T-cell (primary cell): ENCODE measurements at places on chromosomes 5 and 9. TPM values are rescaled to one million over a fixed set of nuclear protein-coding genes. Genes with fewer than 3 reads are reported as not detected.

Gene IL5
- total RNA-seq = 1.2 TPM

DNA sequence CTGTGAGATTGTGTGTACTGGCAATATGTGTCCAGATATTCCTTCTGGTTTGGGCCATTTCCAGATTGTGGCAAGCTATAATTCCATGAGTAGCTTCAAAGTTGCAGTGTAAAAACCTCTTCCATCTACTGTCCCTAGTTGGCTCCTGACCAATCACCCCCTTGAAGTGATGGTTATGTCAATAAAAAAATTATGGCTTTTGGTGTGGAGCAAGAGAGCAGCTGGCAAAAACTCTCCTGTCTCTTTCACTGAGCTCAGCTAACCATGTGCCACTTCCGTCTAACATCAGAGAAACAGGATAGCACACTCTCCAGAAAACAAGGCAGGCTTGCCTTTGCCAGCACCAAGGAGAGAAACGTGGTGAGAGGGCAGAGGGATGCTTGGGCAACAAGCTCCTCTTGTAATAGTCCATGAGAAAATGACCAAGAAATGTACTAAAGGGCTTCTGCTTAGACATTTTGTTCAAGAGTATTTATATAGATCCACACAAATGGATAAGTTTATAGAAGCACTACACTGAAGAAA lies 914.4 kb upstream of the SEMA6A start:
- H3K4me1 ChIP-seq = no peaks in the 10 kb centered on the region
- H3K4me3 ChIP-seq = no peak overlapping the region
- H3K27me3 ChIP-seq = no peaks in the 10 kb centered on the region
- no peaks in the 10 kb centered on the region for H3K36me3 ChIP-seq
- H3K27ac ChIP-seq = no peak overlapping the region
- no peak for DNase-seq

DNA sequence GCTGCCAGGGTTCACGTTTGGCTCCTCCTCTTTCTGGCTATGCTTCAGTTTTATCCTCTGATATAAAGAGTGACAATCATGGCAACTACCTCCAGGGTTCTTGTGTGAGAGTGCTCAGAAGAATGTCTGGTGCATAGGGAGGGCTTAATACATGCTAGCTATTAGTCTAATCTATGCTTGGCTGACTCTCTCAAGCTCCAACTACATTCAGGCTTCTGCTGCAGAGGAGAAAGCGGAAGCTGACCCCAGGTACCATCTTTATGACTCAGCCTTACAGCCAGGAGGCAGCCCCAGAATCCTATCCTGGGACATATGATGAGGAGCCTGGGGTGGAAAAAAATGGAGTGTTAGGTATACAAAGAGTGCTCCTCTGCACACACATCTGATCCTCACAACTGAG lies 32.1 kb upstream of the RASGRF2 start:
- H3K27ac ChIP-seq = no peak overlapping the region
- H3K4me1 ChIP-seq = no peaks in the 10 kb centered on the region
- no peak overlapping the region for H3K4me3 ChIP-seq
- no peaks in the 10 kb centered on the region for H3K36me3 ChIP-seq
- no peak for DNase-seq

DNA sequence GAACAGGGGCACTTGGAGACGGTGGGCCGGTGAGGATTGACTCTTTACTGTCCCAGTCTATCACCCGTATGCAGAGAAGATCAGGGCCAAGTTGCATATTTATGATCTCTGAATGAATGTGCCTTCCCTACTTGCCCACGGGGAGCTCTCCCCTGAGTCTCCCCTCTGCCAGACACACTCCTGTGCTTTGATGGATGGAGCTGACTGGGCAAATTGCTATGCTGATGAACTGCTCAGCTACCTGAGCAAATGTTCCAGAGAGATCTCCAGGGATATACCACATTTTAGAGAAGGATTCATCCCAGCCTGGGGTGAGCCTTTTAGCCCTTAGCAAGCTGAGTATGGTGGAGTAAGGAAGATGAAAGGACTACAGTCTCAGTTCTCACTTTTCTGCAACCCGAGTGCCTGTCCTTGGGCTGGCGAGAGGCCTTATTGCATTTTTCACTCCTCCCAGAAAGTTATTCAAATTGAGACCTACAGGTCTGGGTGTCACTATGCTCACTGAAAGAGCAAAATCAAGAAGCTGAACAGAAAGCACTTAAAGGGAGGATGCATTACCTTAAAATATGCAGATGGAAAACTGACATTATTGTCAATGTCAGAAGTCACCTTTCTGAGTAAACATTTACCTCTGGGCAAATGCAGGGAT lies 526.7 kb upstream of the WWC1 start:
- no peak for DNase-seq
- H3K4me1 ChIP-seq = no peaks in the 10 kb centered on the region
- H3K36me3 ChIP-seq = no peaks in the 10 kb centered on the region
- H3K27ac ChIP-seq = no peak overlapping the region
- H3K27me3 ChIP-seq = no peaks in the 10 kb centered on the region

DNA sequence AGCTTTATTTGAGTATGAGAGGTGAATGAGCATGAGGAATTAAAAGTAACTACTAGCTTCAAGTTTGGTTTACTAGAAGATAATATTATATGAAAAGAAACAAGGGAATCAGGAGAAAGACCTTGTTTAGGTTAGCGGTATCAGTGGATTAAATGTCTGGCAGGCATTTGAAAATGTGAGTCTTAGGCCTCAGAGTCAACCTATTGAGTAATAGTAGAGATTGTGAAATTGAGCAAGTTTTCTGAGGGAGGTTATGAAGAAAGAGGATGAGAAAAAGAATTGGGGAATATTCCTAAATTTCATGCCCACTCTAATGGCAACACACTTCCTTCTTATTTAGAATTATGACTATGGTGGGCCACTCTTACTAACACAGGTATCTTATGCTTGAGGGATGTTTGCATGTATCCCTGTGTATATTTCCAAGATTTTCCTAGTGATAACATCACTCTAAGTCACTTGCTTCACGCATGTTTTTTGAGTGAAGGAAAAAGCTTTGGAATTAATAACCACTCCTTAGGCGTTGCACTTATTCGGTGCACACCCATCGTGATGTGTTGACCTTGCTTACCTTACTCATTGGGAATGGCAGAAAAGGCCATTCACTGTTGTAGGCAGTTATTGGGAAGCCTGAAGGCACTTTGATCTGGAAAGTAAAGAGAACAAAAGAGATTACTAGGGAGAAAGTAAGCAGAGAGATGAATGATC lies 8.2 kb upstream of the ELL2 start:
- H3K4me1 ChIP-seq = no peaks in the 10 kb centered on the region
- no peak overlapping the region for H3K4me3 ChIP-seq
- DNase-seq = no peak

Gene PCDHB2
- total RNA-seq = 0.09 TPM

- H3K27me3 ChIP-seq = no peaks in the 10 kb centered on the region
- no peaks in the 10 kb centered on the region for H3K4me1 ChIP-seq
- DNase-seq = no peak
- H3K36me3 ChIP-seq = no peaks in the 10 kb centered on the region
- H3K27ac ChIP-seq = no peak overlapping the region
- no peak overlapping the region for H3K4me3 ChIP-seq
Observed at GRCh38 chr5:2522372-2522771, 229.1 kb downstream of the IRX2 start.

- H3K4me1 ChIP-seq = no peaks in the 10 kb centered on the region
- H3K36me3 ChIP-seq = no peaks in the 10 kb centered on the region
- DNase-seq = no peak
- H3K27ac ChIP-seq = no peak overlapping the region
Observed at GRCh38 chr5:152061095-152061494, 136.4 kb upstream of the GLRA1 start.

GRCh38 chr5:6452622-6453504 lies 4.2 kb downstream of the UBE2QL1 start:
- peaks cover 2% of the 10 kb centered on the region for H3K4me1 ChIP-seq
- H3K27ac ChIP-seq = no peak overlapping the region
- DNase-seq = no peak

DNA sequence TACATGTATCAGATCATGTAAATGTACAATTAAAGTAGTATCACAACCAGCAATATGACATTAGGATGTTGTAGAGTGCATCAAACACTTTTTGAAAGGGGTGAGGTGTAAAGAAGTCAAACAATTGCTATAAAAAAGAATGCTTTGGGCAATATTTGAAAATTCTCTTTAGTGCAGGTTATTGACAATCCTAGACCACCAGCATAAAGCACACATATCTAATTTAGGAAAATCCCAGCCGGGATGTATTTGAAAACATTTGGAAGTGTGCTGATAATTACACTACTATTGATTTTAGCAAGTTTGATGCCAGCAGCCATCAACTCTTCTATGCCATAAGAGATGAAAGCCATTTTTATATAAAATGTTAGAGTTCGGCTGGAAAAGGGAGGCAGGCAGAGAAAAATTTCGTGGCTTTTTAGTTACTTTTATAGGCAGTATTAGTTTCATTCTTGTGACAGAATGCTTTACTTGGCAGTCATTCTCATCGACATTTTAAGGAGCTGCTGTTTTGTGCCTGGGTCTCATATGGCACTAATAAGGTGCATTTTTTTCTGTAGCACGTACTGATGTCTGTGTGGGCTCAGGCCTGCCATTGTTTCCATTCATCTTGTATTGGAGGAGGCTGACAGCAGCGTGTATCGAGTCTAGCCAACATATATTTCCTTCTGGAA lies 285.7 kb downstream of the AOPEP start:
- no peak overlapping the region for H3K27ac ChIP-seq
- H3K4me3 ChIP-seq = no peak overlapping the region
- no peaks in the 10 kb centered on the region for H3K36me3 ChIP-seq
- H3K27me3 ChIP-seq = no peaks in the 10 kb centered on the region

DNA sequence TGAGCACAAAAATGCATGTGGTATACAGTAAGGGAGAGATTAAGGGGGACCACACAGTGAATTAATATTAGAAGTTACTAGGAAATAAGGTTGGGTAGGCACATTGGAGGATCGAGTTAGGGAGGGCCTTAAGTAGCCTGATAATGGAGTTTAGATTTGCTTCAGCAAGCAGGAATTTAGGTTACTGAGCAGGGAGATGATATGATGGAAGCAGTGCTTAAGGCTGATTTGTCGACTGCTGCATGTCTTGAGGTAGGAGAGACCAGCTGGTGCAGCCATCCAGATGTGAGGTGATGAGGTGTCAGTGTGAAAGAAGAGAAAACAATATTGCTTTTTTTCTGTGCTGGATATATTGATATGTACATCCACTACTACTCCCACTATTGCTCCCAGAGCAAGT lies 55.2 kb upstream of the ACTBL2 start:
- no peaks in the 10 kb centered on the region for H3K4me1 ChIP-seq
- no peak overlapping the region for H3K27ac ChIP-seq

GRCh38 chr9:114724744-114725143 lies 42.8 kb upstream of the TEX48 start:
- no peak overlapping the region for H3K4me3 ChIP-seq
- H3K27me3 ChIP-seq = no peaks in the 10 kb centered on the region
- H3K36me3 ChIP-seq = no peaks in the 10 kb centered on the region
- no peak for DNase-seq

- H3K27me3 ChIP-seq = peaks cover 2% of the 10 kb centered on the region
- no peaks in the 10 kb centered on the region for H3K4me1 ChIP-seq
- no peak overlapping the region for H3K4me3 ChIP-seq
- H3K36me3 ChIP-seq = no peaks in the 10 kb centered on the region
- no peak overlapping the region for H3K27ac ChIP-seq
- DNase-seq = no peak
Observed at GRCh38 chr5:171659896-171660295, 125.7 kb upstream of the SMIM23 start.

Gene MLANA
- total RNA-seq = not detected

Gene SPATA9
- not detected for total RNA-seq

GRCh38 chr5:93571114-93571949 lies 9.7 kb downstream of the NR2F1-AS1 start:
- no peaks in the 10 kb centered on the region for H3K36me3 ChIP-seq
- no peak overlapping the region for H3K27ac ChIP-seq
- H3K4me3 ChIP-seq = peak overlapping the region; percentile 66
- peaks cover 35% of the 10 kb centered on the region for H3K27me3 ChIP-seq

Gene DRD1
- total RNA-seq = not detected

DNA sequence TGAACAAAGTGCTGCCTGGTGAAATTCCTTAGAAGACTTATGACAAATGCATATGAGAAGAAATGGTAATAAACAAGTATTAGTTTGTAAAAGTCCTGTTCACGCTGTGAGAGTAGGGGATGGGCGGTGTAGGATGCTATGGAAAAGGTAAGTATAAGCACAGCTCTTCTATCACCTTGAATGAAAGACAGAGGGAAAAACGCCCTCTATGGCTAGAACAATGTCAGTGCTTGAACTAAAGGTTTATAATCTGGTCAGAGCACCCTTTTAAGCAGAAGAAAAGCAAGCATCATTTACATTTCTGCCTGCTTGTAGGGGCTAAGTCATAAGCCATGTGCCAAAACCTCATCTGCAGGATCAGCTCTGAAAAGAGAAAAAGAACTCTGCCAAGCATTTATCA lies 115.2 kb downstream of the LHFPL2 start:
- H3K36me3 ChIP-seq = no peaks in the 10 kb centered on the region
- H3K27ac ChIP-seq = no peak overlapping the region
- H3K4me3 ChIP-seq = no peak overlapping the region
- H3K4me1 ChIP-seq = no peaks in the 10 kb centered on the region

- no peak overlapping the region for H3K4me3 ChIP-seq
- H3K4me1 ChIP-seq = no peaks in the 10 kb centered on the region
- H3K36me3 ChIP-seq = no peaks in the 10 kb centered on the region
- H3K27ac ChIP-seq = no peak overlapping the region
- H3K27me3 ChIP-seq = no peaks in the 10 kb centered on the region
Observed at GRCh38 chr9:79780559-79780958, 208.8 kb downstream of the TLE4 start.

GRCh38 chr9:87664153-87665060 lies 61.5 kb upstream of the CTSL start:
- H3K4me3 ChIP-seq = no peak overlapping the region
- no peak for DNase-seq
- no peak overlapping the region for H3K27ac ChIP-seq
- no peaks in the 10 kb centered on the region for H3K4me1 ChIP-seq
- H3K27me3 ChIP-seq = peaks cover 12% of the 10 kb centered on the region

- no peaks in the 10 kb centered on the region for H3K36me3 ChIP-seq
- H3K27me3 ChIP-seq = peaks cover 2% of the 10 kb centered on the region
- no peak for DNase-seq
- H3K4me3 ChIP-seq = no peak overlapping the region
- H3K27ac ChIP-seq = no peak overlapping the region
Observed at GRCh38 chr5:147177125-147177840, 57.5 kb upstream of the STK32A start.

- no peak for DNase-seq
- no peaks in the 10 kb centered on the region for H3K27me3 ChIP-seq
- H3K36me3 ChIP-seq = no peaks in the 10 kb centered on the region
- H3K27ac ChIP-seq = no peak overlapping the region
Observed at GRCh38 chr9:14396171-14396570, 82.2 kb upstream of the NFIB start.
